Central memory CD8-positive, alpha-beta T cell (primary cell): ENCODE measurements at places on chromosomes 3 and 15.

DNA sequence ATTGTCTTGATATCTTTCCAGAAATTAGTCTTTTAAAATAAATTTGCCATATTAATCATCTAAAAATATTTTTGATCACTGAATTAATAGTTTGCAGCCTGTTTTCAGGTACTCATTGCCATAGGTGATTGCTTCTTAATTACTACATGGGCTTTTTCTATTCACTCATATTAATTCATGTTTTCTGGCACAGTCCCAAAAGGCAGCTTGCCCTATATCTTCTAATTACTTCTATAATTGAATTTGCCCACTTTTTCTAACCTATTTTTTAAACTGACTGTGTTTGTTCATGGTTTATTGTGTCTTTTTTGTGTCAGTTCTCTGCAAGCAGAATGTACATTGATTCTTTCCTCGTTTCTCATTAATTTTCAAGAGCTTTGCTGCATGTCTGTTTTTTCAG is 85.7 kb upstream of the SOX2 start:
- DNase-seq: no peak

GRCh38 chr3:116579840-116580239 is 129.7 kb upstream of the TUSC7 start:
- no peak for DNase-seq

- DNase-seq: no peak
These were observed 37.8 kb downstream of the CCNL1 start for GRCh38 chr3:157122116-157122515.

DNA sequence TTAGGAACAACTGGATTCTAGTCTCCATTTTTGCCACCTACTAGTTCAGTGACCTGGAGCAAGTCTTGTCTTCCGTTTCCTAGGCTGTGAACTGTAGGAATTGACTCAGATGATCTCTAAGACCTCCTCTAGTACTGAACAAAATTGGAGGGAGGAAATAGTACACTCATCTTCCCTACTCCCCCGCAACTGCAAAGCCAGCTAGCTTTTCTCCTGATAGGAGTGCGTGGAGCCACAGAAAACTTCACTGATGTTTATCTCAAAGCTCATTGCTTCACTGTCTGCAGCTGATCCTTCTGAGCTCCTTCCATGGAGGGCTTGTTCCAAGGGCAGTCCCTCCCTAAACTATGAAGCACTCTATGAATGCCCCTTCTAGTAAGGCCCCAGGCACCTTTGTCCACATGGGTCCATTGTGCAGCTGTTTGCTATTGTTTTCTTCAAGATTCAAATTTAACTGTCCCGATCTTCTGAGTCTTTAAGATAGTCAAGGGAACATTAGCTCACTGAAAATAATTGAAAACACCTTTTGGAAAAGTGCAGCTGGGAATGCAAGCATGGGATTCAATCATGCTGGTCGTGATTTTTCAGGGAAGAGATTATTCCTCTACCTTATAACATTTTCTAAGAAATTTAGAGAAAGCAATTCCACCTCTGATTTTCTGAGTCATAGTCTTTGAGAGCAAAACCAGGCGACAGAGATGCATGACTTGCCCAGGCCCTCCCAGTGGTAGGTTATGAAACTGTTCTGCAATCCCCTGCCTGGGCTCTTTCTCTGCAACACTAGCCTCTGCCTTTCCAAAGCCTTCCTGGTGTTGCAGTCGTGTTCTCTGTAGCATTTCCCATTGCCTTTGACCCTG is 24.3 kb downstream of the FILIP1L start:
- no peak for DNase-seq

GRCh38 chr3:29639578-29640290 is 358.9 kb downstream of the RBMS3 start:
- DNase-seq: no peak

GRCh38 chr15:70530017-70530499 is 233.3 kb downstream of the UACA start:
- DNase-seq: no peak

GRCh38 chr15:79408041-79408440 is 24.1 kb upstream of the MINAR1 start:
- no peak for DNase-seq

DNA sequence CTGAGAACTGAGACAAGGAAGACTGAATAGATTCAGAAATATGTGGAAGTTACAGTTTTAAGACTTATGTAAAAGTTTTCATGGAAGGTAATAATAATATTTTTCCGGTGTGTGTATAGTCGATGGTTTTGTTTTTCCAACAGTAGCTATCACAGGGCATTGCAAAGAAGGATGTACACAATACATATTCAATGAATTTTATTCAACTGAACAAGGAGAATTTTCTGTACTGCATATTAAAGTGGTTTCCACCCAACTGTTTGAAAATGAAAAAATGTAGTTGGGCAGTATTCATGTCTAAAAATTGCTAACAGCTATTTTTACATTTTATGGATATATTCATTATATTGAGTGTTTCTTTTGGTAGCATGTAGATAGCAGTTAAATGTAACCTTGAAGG is 350.3 kb upstream of the ATP10A start:
- no peak for DNase-seq

GRCh38 chr3:134857776-134858362 is 62.8 kb downstream of the EPHB1 start:
- no peak for DNase-seq

- no peak for DNase-seq
These were observed 107.4 kb upstream of the MLF1 start for GRCh38 chr3:158463556-158463955.

- DNase-seq: no peak
These were observed 70.5 kb upstream of the SLC4A7 start for GRCh38 chr3:27554706-27555105.

GRCh38 chr3:43215138-43215537 is 71.2 kb upstream of the SNRK start:
- no peak for DNase-seq

GRCh38 chr3:124574012-124574411 is 156.2 kb upstream of the UMPS start:
- DNase-seq: no peak

- DNase-seq: no peak
These were observed 18.6 kb downstream of the ARIH1 start for GRCh38 chr15:72492733-72493132.

GRCh38 chr3:167728632-167729323 is 5.9 kb downstream of the PDCD10 start:
- no peak for DNase-seq

GRCh38 chr15:40329804-40330203 is 6.3 kb downstream of the INAFM2 start:
- no peak for DNase-seq

- DNase-seq: no peak
These were observed 12.3 kb upstream of the KPNA4 start for GRCh38 chr3:160577556-160578195.

DNA sequence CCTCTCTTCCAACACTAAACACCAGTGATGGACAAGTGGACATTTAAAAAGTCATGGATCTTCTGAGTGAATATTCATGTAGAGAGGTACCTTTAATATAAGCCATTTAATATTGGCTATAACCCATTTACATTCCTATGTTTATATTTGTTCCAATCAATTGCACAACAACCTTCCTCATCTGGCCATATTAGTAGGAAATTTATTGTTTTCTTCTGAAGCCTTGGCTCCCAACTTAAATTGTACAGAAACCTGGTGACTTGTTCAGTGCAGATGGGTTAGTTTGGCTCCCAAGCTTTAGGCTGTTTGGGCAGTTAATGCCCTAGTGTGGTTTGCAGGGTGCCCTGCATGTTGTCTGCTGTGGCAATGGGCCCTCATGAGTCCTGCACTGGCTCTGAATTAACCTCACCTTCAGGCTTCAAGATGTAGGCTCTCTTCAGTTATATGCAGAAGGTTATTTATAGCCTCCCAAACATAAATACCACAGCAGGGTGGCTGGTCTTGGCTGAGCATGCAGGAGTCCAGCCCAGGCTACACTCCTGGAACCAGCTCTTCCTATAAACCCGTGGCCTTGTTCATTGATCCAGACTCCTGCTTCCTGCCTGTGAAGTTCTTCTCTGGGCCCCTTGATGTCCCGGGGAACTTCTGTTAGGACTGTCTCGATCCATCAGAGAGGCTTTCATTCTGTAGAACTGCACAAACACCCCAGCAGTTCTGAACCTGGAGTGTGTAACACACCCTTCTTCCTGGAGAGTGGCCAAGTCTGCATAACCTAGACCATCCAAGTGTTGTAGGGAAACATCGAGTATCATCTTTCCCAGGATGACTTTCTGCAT is 57.0 kb downstream of the DUT start:
- DNase-seq: no peak

GRCh38 chr3:74129056-74129455 is 485.4 kb downstream of the CNTN3 start:
- DNase-seq: no peak

DNA sequence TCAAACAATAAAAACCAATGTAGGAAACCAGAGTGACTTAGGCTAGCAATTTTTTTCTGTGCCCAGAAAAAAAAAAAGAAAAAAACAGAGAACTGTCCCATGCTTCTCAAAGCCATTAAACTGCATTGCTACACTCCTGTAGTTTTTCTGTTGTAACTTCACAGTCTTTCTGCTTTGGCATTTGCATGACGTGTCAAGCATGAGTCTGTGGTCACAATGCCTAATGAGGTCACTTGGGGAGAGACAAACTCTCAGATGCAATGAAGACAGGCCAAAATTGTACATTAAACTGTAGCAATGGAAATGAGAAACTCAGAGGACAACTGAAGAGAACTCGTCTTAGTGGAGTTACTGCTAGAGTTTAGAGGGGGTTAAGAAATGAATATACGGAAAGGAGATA is 30.8 kb downstream of the CCDC80 start:
- DNase-seq: no peak

GRCh38 chr3:72659188-72659587 is 189.1 kb downstream of the SHQ1 start:
- no peak for DNase-seq

- DNase-seq: no peak
These were observed 1.2 kb downstream of the PRR20G start for GRCh38 chr3:127286571-127287140.

DNA sequence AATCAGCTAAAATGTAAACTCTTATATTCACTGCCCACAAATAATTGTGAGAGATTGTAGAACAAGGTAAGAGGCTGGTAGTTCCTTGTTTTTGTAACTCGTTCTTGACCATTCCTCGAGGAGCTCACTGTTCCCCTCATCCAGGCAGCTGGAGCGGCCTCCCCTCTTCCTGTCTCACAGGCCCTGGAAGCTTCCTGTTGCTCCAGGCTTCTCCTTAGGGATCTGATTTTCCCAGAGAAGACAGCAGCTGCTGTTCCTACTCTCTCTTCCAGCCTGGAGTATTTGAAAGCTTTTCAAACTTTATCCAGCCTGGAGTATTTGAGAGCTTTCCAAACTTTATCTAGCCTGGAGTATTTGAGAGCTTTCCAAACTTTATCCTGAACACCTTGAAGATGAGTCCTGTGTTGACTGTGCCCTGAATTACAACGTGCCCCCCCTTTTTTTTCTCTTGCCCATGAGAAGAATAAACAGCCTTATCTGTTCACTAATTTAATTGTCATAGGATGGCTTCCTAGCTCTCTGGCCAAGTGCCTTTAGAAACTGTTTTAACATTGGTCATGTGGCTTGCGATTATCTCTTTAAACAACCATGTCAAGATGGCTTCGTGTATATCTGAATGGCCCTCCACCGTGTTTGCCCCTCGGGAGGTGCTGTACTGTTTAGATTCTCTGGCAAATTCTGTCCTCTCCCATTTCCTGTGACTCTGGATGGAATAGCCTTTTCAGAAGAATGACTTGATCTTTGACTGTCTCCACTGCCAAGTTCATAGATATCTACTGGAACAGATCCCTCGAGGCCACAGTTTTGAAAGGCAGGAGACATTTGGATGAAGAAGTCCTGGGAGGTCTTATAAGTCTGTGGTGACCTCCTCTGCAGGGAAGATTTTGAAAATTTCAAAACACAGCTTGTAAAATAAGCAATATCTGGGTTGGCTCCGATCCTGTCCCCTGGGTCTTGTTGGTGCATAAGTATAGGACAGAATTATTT is 4.8 kb downstream of the ADAMTSL3 start:
- no peak for DNase-seq

- no peak for DNase-seq
These were observed 75.9 kb downstream of the BOC start for GRCh38 chr3:113287111-113287802.

DNA sequence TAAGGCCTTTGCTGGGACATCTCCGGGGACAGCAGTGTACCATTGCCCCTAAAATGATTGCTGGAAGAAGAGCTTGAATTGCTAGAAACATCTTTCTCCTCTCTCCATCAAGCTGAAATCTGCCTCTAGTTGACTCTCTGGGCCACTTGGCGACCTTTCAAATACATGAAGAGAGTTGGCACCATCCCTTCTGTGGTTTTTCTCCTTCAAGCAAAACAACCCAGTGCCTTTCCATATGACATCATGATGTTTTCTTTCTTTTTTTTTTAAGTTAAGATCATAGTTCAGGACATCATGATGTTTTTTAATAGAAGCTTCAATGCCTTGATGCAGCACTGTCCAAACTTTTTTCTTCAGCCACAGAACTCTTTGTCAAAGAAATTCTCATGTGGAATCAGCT is 144.0 kb upstream of the PTPRG start:
- DNase-seq: no peak

- DNase-seq: no peak
These were observed 13.6 kb downstream of the CALML4 start for GRCh38 chr15:68191555-68191954.

- no peak for DNase-seq
These were observed 5.2 kb upstream of the LRRK1 start for GRCh38 chr15:100913961-100914360.
